Esophagus mucosa (tissue), 1 donor: ENCODE measurements at places on chromosomes 16 and 17. TPM values are rescaled to one million over a fixed set of nuclear protein-coding genes. Genes with fewer than 3 reads are reported as not detected.
A peak's percentile ranks its signal among the peaks of the same experiment; 100 is the strongest.

The CLDN7 gene
- 279 TPM for total RNA-seq

The CLDN9 gene
- total RNA-seq: not detected

The SYT17 gene
- total RNA-seq: 2.0 TPM

The KRT40 gene
- total RNA-seq: not detected

The PTGES3L gene
- 0.28 TPM for total RNA-seq

The RAB37 gene
- 0.96 TPM for total RNA-seq

The DOC2B gene
- 32.5 TPM for total RNA-seq

The EME1 gene
- 2.4 TPM for total RNA-seq

The DNAAF8 gene
- total RNA-seq: 0.28 TPM

The TSPOAP1 gene
- total RNA-seq: 2.6 TPM

- no peak for ATAC-seq
Observed at GRCh38 chr17:14037453-14037852, 31.9 kb upstream of the COX10 start.

DNA sequence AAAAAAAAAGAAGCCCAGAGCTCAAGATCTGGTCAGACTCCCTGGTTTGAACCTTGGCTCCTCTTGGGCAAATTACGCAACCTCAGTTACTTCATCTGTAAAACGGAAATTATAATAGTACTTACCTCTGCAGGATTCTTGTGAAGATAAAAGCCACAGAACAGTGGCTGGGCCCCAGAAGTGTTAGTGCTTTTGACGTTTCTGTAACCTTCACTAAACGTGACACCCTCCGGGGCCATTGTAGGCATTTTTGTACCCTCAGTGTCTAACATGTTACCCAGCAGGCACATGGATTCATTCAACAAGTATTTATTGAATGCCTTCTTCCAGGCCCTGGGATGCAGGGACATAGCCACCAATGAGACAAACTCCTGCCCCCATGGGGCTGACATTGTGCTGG, 58.0 kb downstream of the PITPNC1 start:
- no peak for ATAC-seq

GRCh38 chr17:41500131-41500911, 5.1 kb downstream of the KRT13 start:
- ATAC-seq: peak; percentile 10

GRCh38 chr17:55366020-55366481, 55.6 kb downstream of the MMD start:
- ATAC-seq: no peak

DNA sequence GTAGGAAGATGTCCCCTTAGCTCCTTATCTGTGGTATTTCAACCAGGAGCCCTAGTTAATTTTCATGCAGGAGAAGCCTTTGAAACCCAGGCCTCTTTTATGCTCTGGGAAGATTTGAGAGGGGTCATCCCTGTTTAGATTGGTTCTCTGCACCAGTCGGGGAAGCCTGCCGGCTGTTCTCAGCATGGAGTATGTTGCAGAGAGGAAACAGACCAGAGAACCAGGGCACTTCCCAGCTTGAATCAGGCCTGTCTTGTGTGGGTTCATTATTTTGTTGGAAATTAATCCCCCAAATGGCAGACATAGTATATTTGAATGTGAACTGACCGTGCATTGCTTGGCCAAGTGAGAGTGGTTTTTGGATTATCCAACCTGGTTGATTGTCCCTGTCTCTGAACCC, 1082.1 kb upstream of the RBFOX1 start:
- ATAC-seq: no peak

- no peak for ATAC-seq
Observed at GRCh38 chr17:73719588-73720071, 75.4 kb upstream of the SDK2 start.

DNA sequence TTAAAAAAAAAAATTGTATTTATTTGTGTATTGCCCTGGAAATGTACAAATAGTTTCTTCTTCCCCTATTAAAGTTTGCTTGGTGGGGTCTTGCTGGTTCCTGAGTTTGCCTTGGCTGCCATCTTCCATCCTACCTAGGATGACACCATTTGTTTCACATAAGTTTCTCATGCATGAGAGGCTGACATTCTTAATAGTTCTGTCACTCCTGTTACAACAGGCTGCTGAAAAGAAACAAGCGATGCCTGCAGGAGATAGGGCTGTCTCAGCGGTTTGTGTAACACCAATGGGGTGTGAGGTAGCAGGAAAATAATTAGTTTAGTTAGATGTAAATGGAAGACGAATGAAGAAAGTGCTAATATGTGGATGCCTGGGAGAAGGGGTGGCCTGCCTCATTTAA, 1000.9 kb upstream of the RBFOX1 start:
- ATAC-seq: no peak

GRCh38 chr16:15492091-15492740, 57.8 kb downstream of the BMERB1 start:
- ATAC-seq: no peak

- no peak for ATAC-seq
Observed at GRCh38 chr16:83717814-83718213, 90.0 kb upstream of the HSBP1 start.

DNA sequence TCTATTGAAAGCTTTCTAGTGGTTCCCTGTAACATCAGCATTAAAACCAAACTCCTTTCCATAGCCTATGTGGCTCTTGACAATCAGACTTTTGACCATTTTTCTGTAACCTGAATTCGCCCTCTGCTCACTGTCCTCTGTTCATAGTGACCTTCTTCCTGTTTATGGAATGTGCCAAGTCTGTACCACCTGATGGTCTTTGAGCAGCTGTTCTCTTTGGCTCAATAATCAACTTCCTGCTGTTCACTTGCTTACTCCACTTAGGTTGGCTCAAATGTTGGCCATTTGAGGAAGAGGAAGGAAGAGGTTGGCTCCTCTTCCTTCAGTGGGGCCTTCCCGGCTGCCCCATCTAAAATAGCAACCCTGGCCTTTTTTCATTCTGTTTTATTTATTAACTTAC, 251.5 kb downstream of the CA10 start:
- ATAC-seq: no peak

GRCh38 chr16:28845293-28845692, 855 bp downstream of the TUFM start:
- peak; percentile 59 for ATAC-seq

DNA sequence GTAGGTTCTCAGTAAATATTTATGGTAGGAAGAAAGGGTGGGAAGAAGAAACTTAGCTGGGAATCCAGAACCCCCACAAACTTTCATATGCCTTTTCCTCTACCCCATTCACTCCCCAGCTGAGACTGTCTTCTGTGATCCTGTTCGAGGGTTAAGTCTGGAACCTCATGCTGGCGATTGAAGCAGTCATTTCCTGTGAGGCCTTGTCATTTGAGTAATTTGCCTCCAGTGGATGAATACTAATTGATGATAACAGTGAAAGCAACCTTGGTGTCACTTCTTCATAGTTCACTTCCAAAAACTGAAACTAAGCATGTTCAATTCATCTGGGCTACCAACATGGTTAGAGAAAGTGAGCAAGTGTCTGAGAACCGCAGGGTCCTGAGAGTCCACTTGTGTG, 401.2 kb downstream of the CDH13 start:
- ATAC-seq: no peak

DNA sequence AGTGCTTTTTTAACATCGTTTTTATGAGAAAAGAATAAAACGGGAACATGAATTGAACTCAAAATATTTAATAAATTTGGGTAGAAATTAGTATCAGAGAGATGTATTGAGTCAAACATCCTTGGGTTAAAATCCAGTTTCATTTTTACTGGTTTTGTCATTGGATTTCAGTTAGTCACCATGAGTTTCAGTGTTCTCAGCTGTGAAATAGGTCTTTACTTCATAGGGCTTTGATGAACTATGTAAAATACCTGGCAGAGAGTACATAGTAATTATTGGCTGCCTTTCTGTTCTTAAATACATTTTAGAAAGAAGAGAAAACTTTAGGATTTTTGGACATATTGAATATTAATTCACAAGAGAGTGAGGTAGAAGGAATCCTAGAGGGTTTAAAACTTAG, 105.8 kb downstream of the TANC2 start:
- ATAC-seq: no peak

GRCh38 chr17:74691151-74691550, 21.6 kb downstream of the CD300LF start:
- ATAC-seq: no peak

- ATAC-seq: peak; percentile 16
Observed at GRCh38 chr17:83173914-83174361, 94.5 kb downstream of the METRNL start.

DNA sequence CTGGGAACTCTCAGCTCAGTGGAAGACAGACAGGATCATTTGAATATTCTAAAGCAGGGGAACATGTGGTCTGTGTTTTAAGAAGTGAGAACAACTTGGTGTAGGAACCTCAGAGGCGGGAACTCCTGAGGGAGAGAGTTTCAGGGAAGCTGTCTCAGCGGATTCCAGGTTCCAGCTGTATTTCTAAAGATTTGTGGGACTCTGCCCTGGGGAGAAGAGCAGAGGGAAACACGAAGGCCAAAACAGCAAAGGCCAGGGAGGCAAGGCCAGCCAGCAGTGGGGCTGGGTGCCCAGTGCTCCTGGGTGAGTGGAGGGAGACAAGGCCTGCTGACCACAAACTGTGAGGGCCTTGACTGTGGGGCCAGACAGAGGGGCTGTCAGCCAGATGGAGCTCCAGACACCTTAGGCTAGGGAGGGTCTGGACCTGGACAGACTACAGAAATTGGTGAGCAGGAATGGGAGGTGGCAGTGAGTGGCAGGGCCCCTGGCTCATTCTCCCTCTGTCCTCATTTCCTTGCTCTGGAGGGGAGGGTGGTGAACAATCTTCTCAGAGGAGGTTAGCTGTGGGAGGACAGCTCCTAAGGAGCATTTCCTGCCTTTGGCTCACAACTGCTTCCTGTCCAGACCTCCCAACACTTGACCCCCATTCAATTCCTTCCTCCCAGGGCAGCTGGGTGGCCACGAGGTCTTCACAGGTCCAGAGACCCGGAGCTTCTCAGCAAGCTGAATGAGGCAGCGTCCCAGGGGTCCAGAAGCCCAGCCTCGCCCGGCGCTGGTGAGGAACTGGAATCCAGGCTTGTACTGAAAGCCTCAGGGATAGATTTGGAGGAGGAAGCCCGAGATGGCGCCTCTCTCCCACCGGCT, 21.0 kb upstream of the FZD2 start:
- no peak for ATAC-seq

DNA sequence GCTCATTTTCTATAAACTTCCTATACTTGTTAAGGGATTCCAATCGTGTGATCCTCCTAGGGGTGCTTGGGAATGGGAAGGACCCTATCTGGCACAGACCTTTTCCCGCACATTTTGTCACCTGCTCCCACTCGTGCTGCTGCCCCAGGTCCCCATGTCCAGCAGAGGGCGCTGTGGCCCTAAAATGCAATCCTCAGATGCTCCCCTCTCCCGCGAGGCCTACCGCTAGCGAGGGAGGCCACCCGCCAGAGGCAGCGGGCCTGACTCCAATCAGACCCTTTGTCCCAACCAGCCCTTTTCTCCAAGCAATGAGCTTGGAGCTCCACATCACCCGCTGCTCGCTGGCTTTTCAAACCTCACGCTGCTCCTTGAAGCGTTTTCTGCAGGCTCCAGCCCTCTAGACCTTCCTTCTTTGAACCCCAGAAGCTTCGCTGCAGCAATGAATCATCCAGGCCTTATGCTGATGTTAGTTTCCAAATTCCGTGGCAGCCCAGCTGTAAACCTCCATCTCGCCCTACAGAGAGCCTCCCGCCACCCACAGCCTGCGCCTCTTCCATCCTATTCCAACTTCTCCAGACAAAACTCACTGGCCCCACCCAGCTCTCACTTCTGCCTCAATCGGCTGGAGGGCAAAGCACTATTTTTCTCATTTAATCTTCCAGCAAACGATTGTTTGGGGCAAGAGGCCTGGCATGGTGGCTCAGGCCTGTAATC, 23.6 kb upstream of the FZD2 start:
- peak; percentile 70 for ATAC-seq
